ENCODE measurements at places on chromosomes 3 and 15. TPM values are rescaled to one million over a fixed set of nuclear protein-coding genes. Genes with fewer than 3 reads are reported as not detected.

The CPNE9 gene
- total RNA-seq = 0.31 TPM

The DUOXA2 gene
- total RNA-seq = not detected

The ZMYND10 gene
- 2.5 TPM for total RNA-seq

The SEC61A1 gene
- 77.2 TPM for total RNA-seq

The TMEM158 gene
- total RNA-seq = 23.4 TPM

The SPTSSB gene
- total RNA-seq = 3.6 TPM

The ACKR2 gene
- 0.16 TPM for total RNA-seq

The GOLGA8O gene
- not detected for total RNA-seq

The TGM5 gene
- not detected for total RNA-seq

GRCh38 chr15:95840004-95840403 lies 490.5 kb upstream of the NR2F2 start:
- DNase-seq = no peak

DNA sequence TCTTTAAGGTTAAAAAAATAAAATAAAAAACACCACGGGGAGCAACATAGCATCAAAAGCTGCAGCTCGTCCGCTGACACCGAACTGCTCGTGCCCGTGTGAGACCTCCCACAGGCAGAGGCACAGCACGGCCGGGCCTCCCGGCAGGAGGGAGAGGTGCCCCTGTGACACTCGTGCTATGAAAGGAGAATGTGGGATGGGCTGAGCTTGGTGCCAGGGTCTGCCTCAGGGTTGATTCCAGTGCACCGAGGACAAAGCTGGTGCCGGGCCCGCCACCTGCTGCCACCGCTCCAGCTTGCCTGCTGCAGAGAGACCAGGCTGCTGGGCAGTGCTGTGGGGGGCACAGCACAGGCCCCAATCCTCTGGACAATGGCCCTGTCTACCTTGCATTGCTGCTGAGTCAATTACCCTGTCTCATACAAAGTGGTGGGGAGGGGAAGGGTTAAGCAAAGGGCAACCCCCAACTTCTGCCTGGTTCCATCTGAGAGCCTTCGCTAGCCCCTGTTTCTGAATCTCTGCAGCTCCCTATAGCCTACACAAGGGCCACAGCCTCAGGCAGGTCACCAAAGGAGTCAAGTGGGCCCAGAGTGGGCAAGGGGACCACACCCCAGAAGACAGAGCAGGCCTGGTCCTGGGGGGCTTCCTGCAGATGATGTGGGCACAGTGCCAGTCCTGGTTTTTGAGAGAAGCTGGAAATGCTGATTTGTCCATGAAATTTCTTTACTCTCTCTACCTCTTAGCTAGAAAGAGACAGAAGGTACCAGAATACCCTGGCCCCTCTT lies 74.0 kb upstream of the SNRPA1 start:
- DNase-seq = no peak

- no peak for DNase-seq
Measured at GRCh38 chr3:59764171-59764570, 714.3 kb upstream of the CFAP20DC start.

GRCh38 chr15:38226608-38227266 lies 25.9 kb upstream of the SPRED1 start:
- peak; percentile 51 for DNase-seq

- DNase-seq = no peak
Measured at GRCh38 chr3:138282836-138283235, 46.8 kb downstream of the NME9 start.

DNA sequence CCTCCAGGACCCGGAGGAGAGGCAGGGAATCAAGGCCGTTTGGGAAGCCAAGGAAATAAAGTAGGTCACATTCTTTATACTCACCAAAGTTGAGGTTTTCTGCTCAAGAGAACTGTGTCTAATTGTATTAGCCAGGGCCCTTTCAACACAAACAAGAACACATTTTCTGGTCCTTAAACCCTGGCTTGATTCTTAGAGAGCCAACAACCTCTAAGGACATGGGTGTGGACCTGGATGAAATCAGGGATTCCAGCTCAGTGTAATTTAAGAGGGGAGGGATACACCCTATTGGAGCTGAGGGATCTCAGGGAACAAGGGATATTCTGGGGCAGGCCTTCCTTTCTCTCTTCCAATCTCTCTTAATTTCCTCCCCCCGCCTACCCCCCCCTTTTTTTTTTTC lies 104.8 kb downstream of the COL6A6 start:
- DNase-seq = no peak

GRCh38 chr3:24550588-24550987 lies 55.9 kb upstream of the THRB start:
- DNase-seq = no peak

- DNase-seq = no peak
Measured at GRCh38 chr15:83380682-83381081, 66.5 kb upstream of the SH3GL3 start.

DNA sequence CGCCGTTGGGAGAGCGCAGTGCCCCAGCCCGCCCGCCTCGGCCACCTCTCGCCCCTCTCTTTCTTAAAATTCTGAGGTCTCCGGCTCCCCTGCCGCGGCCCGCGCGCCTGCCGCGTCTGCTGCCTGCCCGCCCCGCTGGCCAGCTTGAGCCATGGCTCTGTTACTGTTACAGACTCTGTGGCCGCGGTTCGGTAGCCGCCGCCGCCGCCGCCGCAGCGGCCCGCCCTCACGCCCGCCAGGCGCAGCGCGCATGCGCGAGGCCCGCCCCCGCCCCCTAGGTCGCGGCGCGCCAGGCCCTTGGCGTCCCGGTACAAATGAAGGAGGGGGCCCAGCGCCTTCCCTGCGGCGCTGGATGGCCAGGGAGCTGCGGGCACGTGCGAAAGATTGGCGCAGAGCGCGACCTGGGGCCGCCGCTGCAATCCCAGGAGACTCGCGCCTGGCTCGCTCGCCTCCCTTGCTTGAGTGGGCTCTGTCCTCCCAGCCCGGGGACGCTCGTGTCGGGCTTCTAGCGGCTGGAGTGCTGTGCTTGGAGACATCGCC lies at the start of gene ONECUT1:
Gene ONECUT1, minus strand, starts transcription at position 168 of the 540 bp plus-strand sequence. CDS start 452 bp downstream, outside the sequence.
- DNase-seq = no peak

DNA sequence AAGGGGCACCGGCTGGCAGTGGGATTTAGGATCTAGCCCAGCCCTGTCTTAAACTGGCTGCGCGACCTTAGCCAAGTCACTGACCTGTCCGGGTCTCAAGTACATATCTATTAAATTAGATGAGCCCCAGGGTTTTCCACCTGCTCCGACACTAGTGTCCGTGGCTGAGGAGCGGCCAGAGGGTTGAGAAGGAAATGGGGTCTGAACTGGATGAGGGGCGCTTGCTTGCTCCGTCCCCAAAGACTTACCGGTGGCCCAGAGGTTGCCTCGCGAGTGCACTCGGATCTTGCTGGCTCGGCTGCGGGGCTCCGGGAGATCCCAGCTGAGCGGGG lies 285 bp downstream of the NMB start:
- DNase-seq = no peak

GRCh38 chr15:63982381-63982854 lies 63.9 kb downstream of the DAPK2 start:
- no peak for DNase-seq

Measured in occipital lobe (tissue), 3 donors.